Activated T-helper 17 cell treated with anti-CD3 and anti-CD28 coated beads, Interleukin-2, amount 50 U/mL, for 72 hours (primary cell): ENCODE measurements at places on chromosomes 7 and 10.

DNA sequence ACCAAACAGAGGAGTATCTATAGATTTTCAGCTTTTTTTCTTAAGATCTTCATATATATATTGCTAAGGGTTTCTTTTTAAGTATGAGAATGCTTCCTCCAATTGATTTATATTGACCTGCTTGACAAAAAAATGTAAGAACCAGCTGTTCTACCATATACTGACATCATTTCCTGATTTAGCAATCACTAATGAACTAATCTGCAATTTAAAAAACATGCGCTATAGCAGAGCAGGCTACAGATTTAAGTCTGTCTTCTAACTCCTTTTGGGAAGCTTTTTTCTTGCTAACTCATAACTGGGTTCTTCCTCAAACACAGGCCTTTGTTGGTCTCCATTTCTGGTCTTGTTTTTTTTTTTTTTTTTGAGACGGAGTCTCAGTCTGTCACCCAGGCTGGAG lies 33.2 kb downstream of the ABCC2 start:
- ATAC-seq = no peak

GRCh38 chr10:129758207-129759021 lies 205.7 kb downstream of the EBF3 start:
- no peak for ATAC-seq

DNA sequence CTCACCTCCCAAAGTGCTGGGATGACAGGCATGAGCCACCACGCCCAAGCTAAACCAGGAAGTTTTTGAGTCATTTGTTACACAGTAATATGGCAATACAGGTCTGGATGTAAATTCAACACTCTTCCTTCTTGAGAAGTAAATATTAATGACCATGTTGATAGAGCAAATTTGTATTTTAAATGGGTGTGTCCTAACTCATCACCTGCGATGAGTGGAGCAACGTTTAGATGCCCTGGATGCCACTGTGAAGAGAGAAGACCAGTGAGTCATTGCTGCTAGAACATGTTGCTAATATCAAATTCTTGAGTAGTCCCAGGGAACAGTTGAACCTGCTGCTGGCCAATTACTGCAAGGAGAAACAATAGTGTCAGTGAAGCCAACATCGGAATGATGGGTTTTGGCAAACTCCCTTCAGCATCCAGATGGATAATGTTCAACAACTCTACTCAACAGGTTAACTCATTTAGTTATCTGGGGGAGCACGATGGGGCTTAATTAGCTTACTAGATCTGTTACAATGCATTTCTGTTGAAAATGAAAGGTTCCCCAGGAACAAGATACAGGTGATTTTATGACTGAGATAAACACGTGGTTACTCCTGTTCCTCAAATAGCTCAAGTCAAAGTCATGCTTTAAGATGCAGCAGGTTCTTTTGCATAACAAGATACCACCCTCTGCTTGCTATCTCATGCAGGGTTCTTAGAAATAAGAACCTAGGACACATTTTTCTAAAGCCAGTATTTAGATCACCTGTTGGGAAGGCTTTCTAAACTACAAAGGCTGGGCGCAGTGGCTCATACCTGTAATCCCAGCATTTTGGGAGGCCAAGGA lies 146.8 kb downstream of the CALN1 start:
- ATAC-seq = no peak

GRCh38 chr10:132311338-132311939 lies 3.7 kb upstream of the STK32C start:
- no peak for ATAC-seq

- no peak for ATAC-seq
These were observed 127.8 kb downstream of the CUX1 start for GRCh38 chr7:101945034-101945758.

DNA sequence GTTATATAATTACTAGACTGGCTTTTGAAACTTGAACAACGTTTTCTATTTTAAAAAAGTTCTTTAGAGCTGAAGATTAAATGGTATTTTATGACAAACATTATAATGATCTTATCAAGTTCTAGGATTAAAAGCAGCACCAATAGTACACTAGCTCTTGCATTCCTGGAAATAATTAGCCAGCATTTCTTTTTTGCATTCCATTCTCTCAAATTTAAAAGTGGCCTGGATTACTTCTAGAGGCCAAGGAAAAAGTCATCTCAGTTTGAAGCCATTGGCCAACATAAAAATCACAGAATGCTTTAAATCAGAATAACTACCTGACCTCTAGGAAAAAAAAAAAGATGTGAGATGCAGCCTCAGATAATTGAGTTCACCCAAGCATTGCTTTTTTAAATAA lies 1326.4 kb upstream of the SORCS1 start:
- ATAC-seq = no peak

GRCh38 chr7:140697447-140698143 lies 1.1 kb downstream of the NDUFB2 start:
- ATAC-seq = no peak

GRCh38 chr10:117260084-117260483 lies 19.2 kb downstream of the SLC18A2 start:
- ATAC-seq = no peak

- no peak for ATAC-seq
These were observed 1.2 kb upstream of the UNCX start for GRCh38 chr7:1231214-1232102.

- ATAC-seq = no peak
These were observed 194.3 kb downstream of the CCDC3 start for GRCh38 chr10:12807096-12807755.

GRCh38 chr10:122709971-122710370 lies 10.3 kb upstream of the C10orf120 start:
- ATAC-seq = no peak

GRCh38 chr7:8285155-8285554 lies 23.2 kb upstream of the ICA1 start:
- no peak for ATAC-seq

- ATAC-seq = no peak
These were observed 5.8 kb upstream of the AEBP1 start for GRCh38 chr7:44098092-44099068.

GRCh38 chr10:15265056-15265455 lies 96.6 kb upstream of the NMT2 start:
- no peak for ATAC-seq

DNA sequence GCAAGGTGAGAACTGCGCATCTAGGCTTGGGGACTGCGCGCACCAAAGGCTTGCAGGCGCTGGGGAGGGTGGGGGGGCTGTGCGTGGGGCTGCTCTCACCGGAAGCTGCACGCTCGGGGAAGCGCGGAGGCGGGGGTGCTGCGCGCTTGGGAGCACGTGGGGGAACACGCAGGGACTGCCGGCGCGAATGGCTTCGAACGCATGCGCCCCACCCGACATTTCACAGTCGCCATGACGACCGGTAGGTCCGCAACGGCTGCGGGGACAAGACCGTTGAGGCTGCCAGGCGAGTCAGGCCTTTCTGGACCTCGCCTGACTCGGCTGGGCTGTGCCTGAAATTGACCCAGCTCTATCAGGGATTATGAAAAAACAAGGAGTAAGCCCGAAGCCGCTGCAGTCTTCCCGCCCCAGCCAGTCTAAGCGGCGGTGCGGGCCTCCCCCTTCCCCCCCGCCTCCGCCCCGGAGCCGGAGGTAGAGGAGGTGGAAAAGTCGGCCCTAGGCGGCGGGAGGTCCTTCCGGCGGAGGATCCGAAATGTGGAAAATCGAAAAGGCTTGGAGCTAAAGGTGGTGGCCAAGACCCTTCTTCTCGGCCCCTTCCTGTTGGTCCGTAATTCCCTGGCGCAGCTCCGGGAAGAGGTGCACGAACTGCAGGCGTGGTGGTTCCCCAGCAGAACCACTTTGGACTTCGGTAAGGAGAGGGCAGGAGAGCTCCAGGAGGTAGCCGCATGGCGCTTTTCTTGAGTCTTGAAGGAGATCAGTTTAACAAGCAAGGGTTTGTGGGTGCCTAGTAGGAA lies 34.9 kb upstream of the STEAP1 start:
- ATAC-seq = no peak

DNA sequence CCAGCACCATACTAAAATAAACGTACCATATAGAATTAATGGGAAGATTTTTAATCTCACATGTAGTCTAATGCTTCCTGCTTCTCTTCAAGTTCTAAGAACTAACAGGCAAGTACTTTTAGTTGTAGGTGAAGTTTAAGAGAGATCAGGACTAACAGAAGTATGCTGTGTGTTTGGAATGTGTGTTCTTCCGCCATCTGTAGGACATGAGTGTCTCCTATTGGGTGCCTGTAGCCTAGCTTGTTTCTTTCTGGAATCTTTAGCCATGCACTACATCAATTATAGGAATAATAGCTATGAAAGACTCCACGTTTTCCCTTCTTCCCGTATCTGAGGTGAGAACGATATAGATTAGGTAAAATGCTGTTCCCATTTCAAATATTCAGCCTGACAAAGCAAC lies 140.2 kb upstream of the AHR start:
- ATAC-seq = no peak

DNA sequence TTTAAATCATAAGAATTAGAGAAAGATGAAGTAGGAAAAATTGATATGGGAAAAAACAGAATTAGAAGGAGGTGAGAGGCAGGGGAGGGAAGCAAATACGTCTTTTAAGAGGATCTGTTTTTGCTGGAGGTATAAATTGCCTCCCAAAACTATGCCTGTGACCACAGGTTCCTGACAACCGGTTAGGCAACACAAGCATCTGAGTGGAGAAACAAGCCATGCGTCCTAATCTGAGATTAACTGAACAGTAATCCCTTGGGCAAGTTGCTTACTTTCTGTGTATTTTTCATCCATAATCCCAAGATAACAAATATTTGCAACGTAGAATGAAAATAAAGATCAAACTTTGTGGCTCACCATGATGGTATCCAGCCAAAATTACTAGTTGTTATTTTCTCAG lies 149.2 kb downstream of the C1GALT1 start:
- no peak for ATAC-seq

- ATAC-seq = no peak
These were observed 35.2 kb upstream of the LYZL1 start for GRCh38 chr10:29253690-29254029.

DNA sequence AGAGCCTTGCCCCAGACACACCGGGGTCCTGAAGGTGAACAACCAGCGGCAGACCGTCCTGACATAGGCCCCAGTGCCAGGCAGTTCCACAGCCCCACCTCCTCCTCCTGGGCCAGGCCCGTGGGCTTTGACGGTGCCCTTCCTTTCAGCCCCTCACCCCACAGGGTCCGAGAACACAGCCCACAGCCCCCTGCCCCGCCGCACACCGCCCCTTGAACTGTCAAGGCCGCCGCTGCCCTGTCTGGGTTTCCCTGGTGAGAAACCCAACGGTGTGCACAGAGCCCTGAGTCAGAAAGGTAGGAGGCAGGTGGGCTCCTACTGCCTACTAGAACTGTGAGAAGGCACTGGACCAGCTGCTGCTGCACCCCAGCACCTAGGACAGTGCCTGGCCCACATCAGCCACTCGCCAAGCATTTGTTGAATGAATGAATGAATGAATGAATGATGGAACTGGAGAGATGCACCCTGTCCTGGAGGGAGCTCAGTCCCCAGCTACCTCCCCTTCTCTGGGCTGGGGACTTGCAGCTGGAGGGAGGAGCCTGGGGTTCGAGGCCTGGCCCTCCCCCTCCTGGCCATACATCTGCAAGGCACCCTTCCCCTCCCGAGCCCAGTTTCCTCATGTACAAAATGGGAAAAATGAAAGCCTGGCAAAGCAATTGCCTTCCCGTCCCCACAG lies 117.9 kb downstream of the SLIT1 start:
- no peak for ATAC-seq

DNA sequence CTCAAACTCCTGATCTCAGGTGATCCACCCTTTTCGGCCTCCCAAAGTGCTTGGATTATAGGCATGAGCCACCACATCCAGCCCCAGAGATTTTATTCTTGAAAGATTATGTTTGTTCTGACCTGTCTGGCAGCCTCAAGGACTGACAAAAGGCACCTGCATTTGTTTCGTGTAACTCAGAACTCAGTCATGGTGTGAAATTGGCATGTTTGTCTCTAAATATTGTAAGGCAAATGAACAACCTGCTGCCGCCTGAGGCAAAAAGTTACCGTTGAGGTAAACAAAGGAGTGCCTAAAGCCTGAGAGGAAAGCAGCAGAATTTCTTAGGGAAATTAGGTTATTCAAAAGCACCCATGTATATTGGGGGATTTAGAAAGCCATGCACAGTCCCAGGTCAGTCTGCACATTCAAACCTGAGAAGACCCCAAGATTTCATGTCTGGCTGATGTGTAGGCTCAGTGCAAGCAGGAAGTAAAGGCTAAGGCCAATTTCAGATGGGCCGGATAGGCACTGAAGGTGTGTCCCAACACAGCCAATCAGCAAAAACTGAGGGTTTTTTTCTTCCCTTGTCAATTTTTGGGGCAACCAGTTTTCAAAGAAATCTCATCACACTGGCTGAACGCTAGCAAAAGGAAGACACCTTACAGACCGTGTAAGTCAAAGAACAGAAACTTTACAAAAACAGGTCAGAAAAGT lies 33.3 kb upstream of the HHEX start:
- no peak for ATAC-seq
